ENCODE measurements at places on chromosomes 12 and 14.

- no peak for DNase-seq
These were observed 148.0 kb upstream of the NUDT4 start for GRCh38 chr12:93229494-93230325.

DNA sequence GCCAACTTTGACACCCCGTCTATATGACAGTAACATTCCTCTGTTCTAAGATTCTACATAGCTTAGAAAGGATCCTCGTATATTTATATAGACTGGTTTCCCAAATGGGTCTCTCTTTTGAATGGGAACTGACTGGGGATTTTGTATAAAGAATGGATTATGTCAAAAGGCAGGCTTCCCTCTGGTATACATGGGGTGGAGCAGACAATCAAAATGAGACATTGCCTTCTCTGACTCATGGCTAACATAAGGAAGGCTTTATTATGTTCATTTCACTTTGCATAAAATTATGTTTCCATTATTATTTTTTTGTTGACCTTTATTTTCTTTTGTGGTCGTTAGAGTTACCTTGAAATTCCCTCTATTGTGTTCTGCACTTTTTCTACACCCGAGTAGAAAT is 211.1 kb downstream of the ALG10B start:
- DNase-seq = no peak

DNA sequence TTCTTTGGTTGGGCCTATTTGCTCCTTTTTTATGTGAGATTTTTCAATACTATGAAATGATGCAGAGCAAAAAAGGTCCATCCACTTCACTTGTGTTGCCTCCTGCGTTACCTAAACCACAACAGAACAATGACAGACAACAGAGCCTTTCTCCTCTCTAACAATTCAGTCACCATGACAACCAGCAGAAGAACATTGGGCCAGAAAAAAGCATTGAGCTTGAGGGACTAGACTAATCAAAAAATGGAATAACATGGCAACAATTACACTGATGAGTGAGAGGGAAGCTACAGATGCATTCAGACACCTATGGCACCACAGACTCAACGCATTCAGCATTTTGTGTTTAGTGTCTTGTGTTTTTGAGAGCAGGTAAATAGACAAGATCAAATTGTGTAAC is 44.6 kb upstream of the PTCSC3 start:
- no peak for DNase-seq

GRCh38 chr12:104462931-104463339 is 6.2 kb downstream of the CHST11 start:
- peak; percentile 42 for DNase-seq

DNA sequence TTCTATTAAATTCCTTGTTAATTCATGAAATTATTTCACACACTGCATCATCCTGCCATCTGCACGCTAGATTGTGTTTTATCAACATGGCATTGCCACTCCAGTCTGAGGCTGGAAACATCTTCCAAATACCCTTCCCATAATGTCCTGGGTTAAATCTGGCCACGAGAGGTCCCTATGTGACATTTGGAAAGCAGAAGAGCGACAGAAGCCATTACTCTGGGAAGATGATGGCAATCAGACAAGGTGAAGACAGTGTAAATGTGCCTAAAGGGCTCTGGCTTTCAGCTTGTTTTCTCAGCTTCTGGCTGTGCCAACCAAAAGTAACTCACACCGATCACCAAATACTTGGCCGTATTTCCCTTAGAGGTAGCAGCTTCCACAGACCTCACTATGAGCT is 144.8 kb downstream of the CAPZA3 start:
- DNase-seq = no peak

- DNase-seq = no peak
These were observed 611 bp downstream of the SARNP start for GRCh38 chr12:55816881-55817344.

DNA sequence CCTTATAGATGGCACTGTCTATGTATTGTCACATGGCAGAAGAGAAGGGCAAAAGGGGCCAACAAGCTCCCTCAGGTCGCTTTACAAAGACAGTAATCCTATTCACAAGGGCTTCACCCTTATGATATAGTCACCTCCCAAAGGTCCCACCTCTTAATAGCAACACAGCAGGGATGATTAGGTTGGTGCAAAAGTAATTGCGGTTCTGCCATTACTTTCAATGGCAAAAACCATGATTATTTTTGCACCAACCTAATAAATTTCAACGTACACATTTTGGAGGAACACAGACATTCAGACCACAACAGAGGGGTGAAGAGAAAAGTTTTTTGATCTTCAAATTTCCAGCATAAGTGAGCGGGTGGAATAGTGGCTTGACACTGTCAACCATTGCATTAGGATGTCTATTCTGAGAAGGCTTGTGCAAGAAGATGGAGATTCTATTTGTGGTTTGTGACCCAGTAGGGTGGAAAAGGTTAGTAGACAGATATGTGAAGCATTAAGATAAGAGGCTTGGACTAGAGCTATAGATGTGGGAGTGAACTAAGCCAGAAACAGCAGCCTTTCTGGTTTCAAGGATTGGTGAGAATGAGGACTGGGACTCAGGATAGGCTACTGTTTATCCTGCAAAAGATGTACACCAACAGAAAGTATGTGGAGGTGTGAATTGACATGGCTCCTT is 75.5 kb upstream of the CPSF6 start:
- DNase-seq = no peak

GRCh38 chr14:84421621-84422020 is 1108.3 kb upstream of the FLRT2 start:
- no peak for DNase-seq

- no peak for DNase-seq
These were observed 2.4 kb upstream of the OR4K5 start for GRCh38 chr14:19917955-19918518.

GRCh38 chr12:2110849-2111566 is 58.2 kb downstream of the CACNA1C start:
- no peak for DNase-seq

DNA sequence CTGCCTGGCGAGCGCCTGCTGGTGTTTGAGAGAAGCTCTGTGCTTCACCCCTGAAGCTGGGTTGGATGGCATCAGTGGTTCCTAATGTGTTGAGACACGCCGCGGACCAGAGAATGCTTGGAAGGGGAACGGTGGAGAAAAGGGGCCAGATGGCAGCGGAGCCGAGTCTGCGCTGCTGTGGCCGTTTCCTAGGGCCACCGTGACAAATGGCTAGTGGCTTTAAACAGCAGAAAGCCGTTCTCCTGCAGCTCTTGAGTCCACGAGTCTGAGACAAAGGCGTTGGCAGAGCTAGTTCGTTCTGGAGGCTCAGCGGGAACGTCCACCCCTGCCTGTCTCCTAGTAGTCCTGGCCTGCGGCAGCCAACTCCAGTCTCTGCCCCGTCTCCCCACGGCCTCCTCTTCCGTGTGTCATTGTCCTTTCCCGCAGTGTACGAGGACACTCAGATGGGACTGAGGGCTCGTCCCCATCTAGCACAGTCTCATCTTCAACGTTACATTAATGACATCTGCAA is 103.6 kb downstream of the ADGRD1 start:
- DNase-seq = no peak

GRCh38 chr12:57258977-57259970 is 8.3 kb upstream of the STAC3 start:
- DNase-seq = no peak

GRCh38 chr12:121652767-121653497 is 16.5 kb downstream of the MORN3 start:
- DNase-seq = no peak

DNA sequence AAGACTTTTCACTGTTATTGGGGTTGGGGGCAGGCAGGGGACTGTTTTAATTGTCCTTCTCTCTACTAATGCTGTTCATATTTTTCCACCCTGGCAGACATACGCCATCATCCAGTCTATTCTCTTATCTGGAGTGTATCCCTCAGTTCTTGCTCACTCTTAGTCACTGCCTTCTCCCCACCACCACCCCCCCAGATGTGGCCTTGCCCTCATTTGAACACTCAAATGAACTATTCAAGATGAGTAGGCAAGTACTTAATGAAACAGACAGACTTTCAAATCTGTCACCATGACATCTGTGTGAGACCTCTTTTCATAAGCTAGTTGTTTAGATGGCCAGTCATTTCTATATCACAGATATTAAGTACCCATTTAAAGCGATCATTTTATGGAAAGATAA is 10.1 kb downstream of the NUDT4 start:
- no peak for DNase-seq

DNA sequence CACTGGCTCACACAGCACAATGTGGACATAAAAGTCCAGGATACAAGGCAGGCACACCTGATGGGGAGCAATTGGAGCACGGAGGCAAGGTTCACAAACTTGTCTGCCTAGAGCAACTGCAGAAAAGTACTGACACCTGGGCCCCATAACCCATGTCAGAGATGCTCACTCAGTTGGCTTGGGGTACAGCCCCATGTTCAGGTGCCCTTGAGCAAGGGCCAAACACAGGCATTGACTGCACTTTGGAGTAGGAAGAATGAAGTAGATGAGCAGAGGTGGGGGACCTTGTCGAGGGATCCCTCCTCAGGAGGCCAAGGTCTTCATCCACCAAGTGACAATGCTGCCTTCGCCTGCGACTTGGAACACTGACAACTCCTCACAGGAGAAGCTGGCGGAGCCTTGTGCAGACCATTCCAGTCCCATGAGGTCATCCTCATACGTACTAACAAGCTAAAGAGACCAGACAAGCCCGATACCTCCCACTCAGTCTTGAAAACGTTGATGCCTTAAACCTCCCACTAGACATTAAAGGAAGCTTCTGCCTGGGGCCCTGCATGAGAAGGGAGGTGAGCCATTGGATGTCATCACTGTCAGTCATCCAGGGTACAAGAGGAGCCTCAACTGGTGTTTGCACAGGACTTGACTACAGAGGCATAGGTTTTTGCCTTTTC is 42.5 kb upstream of the C14orf180 start:
- no peak for DNase-seq

DNA sequence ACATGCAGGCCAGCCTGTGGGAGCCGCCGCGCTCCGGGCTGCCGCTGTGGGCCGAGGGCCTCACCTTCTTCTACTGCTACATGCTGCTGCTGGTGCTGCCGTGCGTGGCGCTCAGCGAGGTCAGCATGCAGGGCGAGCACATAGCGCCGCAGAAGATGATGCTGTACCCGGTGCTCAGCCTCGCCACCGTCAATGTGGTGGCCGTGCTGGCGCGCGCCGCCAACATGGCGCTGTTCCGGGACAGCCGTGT is 2.9 kb downstream of the TMEM121 start:
- no peak for DNase-seq

- no peak for DNase-seq
These were observed at the start of gene HHIPL1 for GRCh38 chr14:99644723-99645544. TSS of gene HHIPL1 (plus strand) at chr14:99645129. CDS start at chr14:99645208, 79 bp downstream.

GRCh38 chr14:73750531-73750901 is 36.3 kb upstream of the PNMA1 start:
- no peak for DNase-seq

- DNase-seq = no peak
These were observed 413.1 kb downstream of the MED13L start for GRCh38 chr12:115864396-115864795.

DNA sequence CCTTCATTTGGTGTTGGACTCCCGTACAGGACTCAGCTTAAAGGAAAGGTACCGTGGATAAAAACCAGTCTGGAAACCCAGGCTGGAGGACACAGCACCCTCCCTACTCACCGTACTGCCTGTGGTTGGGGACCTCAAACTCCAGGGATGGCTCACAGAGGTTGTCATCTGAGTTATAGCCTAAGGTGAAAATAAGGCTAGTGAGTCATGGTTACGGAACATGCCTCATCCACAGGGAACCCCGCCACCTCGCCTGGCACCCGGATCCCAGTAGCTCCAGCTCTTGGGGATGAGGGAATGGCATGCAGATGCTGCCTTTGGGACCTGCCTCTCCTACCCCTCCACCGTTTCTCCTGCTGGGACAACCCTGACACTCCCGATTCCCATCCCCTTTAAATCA is 36.8 kb upstream of the GPR68 start:
- DNase-seq = no peak

GRCh38 chr12:581321-581720 is 81.9 kb downstream of the NINJ2 start:
- no peak for DNase-seq

GRCh38 chr12:48917857-48918537 is 7.3 kb downstream of the FKBP11 start:
- no peak for DNase-seq

- DNase-seq = no peak
These were observed 146.6 kb downstream of the TGFB3 start for GRCh38 chr14:75835156-75835725.

DNA sequence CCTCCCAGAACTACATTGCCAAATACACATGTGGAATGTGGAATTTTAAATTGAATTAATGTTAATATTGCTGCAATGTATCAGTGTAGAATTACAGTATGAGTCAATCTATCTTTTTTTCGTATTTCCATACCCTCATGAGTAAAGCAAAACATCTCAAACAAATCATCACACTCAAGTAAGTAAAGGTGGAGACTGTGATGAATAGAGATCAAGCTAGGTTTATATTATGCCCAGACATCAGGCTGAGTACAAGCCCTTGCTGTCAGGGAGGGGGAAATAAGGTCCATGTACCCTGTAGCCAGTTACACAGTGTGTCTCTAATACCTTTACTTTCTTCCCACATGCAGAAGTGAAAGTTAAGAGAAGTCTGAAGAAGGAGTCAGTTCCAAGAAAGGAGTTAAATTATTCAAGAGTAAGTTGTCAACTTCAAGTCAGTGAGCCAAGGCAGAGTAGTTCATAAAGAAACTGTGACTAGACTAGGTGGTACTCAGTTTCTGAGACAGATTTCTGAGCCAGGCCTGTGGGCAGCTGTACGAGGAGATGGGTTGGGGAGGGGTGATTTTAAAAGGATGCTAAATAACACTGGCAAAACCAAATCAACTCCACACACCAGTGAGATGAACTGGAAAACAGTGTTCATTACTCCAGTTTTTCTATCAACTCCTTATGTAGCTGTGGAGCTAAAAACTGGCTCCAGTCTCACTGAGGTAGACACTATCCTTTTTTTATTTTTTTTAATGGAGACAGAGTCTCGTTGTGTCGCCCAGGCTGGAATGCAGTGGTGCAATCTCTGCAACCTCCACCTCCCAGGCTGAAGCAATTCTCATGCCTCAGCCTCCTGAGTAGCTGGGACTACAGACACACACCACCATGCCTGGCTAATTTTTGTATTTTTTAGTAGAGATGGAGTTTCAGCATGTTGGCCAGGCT is 23.8 kb upstream of the STK38L start:
- peak; percentile 12 for DNase-seq

DNA sequence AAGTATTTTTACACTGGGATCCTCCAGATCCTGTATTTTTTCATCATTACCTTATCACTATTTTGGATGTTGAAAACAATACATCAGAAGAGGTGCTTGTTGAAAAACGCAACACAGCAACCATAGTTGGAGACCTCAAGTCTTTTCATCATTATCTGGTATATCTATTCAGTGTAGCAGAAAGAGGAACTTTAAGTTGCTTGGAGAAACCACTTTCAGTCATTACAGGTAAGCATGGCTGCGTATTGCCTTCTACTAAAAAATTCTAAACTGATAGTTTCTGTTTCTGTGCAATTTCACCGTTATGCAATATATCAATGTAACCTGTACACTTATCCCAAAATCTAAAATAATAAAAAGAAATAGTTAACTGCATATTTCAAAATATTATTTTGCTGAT is 32.2 kb upstream of the PTPRQ start:
- no peak for DNase-seq

GRCh38 chr12:107634530-107634929 is 51.1 kb upstream of the PWP1 start:
- DNase-seq = no peak

All from GM18507 (cell line).